HFFc6 (cell line): ENCODE measurements at places on chromosomes 3 and 15. TPM values are rescaled to one million over a fixed set of nuclear protein-coding genes. Genes with fewer than 3 reads are reported as not detected.
A peak's percentile ranks its signal among the peaks of the same experiment; 100 is the strongest.

Gene CLDN11
- total RNA-seq: 3.5 to 77.5 TPM (median 5.0 TPM) in 3 replicates

DNA sequence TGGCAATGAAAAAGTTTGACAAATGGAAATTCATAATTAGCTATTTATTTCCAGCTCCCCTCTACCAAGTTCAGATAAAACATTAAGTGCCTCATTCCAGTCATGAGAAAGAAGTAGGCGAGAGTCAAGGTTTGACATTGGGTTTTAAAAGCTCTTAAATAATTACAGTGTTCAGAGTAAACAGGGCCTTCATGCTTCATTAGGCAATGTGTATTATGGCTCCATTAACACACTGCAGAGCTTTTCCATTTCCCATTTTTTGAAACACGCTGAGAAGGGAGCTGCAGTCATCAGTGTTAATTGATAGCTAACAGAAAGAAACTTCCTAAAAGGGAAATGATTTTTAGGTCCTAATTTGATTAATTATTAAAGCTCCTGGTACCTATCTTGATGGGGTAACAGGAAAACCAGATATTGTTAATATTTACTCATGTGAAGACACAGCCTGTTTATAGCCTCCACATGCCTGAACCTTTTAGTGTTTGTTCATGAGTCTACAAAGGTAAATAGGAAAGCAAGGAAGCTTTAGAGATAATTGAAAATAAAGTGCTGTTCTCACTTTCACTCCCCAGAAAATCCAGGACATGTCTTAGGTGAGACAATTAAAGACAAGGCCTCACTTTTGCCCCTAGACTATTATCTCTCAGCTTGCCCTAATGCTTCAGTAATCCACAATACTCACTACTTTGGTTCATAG is 28.7 kb downstream of the SST start:
- DNase-seq: no peak

- no peak for DNase-seq
Observed at GRCh38 chr15:60535265-60535664, 56.3 kb upstream of the ICE2 start.

DNA sequence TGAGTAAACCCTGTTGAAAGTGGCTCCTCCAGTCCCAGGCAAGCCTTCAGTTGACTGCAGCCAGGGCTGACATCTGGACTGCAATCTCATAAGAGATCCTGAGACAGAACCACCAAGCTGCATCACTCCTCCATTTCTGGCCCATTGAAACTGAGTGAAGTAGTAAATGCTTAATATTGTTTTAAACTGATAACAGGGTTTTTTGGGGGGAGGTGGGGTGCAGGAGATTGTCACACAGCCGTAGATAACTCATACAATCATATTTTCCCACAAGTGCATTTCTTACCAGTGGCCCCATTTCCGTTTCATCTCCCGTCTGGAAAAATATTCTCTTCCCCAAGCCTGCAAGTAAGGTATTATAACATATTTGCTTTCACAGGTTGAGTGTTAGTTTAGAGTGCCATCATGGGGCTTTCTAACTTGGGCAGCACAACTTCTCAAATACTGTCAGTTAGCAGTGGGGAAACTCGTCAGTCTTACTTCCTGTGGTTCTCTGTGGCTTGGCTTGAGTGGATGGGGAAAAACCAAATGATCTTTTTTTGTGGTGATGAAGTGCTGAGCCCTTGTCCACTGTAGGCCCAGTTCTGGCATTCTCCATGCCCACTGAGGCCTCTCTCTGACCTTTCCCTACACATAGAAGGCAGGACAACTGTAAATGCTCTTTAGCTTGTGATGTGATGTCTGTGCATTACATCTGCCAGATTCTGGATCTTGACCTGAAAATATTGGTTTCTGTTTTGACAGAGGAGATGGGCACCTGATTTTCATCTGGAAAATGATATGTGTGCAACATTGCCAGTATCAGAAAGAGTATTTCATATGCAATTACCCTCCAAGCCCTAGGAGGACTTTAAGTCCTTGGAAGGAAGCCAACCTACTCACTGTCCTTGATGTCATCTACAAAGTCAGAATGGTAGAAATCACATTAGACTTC is 90.1 kb upstream of the BHLHE40 start:
- DNase-seq: peak; percentile 5
